Hematopoietic multipotent progenitor cell treated with erythropoietin and hydrocortisone succinate and interleukin-3 and kit ligand, for 17 days (in vitro differentiated cells): ENCODE measurements at places on chromosomes 5 and 9.

GRCh38 chr5:56290378-56291078 lies 57.4 kb upstream of the ANKRD55 start:
- DNase-seq, result no peak

- no peak for DNase-seq
Observed at GRCh38 chr9:121160025-121160424, 41.6 kb downstream of the RAB14 start.

- DNase-seq, result no peak
Observed at GRCh38 chr5:116674881-116675625, 100.4 kb upstream of the SEMA6A start.

DNA sequence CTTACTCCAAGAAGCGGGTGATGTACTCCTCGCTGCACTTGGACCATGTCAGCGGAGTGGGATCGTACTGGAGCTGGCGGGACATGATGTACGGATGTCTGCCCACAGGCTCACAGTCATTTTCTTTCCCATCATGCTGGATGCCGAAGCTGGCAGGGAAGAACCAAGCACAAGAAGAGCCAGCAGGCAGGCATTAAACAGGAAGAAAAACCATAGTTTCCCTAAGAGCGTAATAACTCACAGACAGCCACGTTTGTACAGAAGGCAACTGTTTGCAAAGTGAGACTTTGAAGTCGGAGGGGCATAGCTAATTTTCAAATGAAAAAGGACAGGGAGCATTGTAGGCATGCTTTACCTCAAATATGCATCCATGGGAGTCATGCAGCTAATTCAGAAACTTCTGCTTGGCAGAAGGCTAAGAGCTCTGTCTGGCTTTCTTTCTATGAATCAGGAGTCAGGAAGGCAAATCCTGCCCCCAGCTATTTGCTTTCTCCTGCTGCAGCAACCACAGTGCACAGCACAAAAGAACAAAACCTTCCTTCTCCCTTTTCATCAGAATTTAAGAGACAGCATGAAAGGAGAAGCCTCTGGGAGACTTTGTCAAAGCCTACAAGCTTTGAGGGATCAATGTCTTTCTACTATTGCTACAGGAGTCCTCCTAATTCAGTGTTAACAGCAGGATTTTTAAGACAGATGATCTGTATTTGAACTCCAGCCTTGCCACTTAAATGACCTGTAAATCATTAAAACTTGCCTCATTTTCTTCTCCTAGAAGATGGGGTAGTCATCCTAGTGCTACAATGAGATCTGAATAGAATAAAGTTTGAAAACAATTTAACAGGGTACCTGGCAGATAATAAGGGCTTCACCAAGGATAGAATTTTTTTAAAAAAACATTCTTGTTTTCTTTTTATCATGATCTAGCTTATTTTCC lies 209.1 kb downstream of the TARS1 start:
- no peak for DNase-seq

- no peak for DNase-seq
Observed at GRCh38 chr5:51188001-51188591, 195.2 kb upstream of the ISL1 start.

- DNase-seq, result no peak
Observed at GRCh38 chr5:74556631-74557595, 83.6 kb downstream of the ENC1 start.

GRCh38 chr5:156178117-156178516 lies 148.8 kb upstream of the SGCD start:
- no peak for DNase-seq

GRCh38 chr5:749101-749670 lies 35.3 kb downstream of the ZDHHC11B start:
- no peak for DNase-seq
